Stimulated activated CD4-positive, alpha-beta T cell treated with anti-CD3 and anti-CD28 coated beads, Interleukin-12 subunit alpha, Interleukin-12 subunit beta, amount 100 ng/mL, for 4 hours (primary cell): ENCODE measurements at places on chromosomes 4 and X.
A peak's percentile ranks its signal among the peaks of the same experiment; 100 is the strongest.

- no peak for DNase-seq
These were observed 320.1 kb downstream of the BMPR1B start for GRCh38 chr4:95077864-95078263.

GRCh38 chrX:43552156-43552555 lies 103.9 kb upstream of the MAOA start:
- no peak for DNase-seq

- peak; percentile 50 for DNase-seq
These were observed 644.1 kb downstream of the MID1IP1 start for GRCh38 chrX:39445336-39445735.

GRCh38 chrX:6226596-6227452 lies 1.8 kb downstream of the NLGN4X start:
- DNase-seq, result no peak

DNA sequence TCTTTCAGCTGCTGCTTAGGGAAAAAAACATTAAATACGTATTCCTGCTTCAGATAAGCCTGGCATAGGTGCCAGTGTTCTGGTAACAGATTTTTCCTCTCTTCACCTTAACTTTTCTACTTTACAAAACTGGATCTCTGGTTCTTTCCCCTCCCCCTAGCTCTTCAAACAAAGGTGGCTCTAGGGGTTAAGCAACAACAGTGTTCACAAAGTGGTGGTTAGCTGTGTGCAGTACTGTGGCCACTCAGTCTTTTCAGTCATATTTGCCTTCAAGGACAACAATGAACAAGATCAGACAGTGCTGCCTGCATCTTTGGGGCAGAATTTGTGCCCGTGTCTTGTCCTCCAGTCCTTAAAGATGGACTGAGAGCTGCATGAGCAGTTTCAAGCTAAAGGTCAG lies 15.1 kb upstream of the RGN start:
- DNase-seq, result no peak

DNA sequence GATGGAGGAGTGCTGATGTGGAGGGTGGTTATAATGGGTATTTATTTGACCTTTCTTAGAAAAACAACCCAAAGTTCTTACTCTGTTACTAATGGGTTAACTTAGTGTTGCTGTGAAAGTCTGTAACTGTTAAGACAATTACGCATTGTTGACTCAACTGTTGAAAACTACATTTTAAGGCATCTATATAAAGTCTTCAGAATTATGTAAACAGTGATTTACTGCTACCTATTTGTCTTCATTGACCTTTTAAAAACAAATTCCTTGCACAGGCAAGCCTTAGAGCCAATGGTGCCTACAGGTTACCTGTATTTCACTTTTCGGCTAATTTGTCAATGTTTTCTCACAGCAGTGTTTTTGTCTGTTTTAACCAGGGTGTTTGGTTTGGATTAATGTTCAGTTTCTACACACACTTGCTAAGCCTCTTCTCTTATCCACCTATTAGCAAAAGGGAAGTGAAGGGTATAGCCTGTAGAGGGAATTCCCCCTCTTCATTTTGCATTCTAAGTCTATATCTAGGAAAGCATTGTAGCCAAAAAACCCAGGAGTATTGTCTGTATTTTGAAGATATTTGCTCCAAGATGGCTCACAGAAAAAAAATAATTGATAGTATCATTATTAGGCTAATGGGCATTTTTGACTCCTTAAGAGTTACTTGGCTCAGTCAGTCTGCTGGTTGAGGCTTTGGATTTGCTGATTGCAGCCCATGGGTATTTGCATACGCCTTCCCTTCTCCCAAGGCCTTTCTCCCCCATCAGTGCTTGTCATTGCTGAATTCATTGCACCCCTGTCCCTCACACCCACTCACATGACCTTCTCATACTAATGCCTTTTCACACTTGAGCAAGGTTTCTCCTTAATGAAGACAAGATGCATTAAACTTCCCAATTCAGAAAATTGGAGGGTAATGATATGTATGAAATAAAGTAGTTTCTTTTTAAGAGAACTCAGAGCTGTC lies 30.5 kb downstream of the AFF1 start:
- no peak for DNase-seq

- no peak for DNase-seq
These were observed 68.9 kb upstream of the MND1 start for GRCh38 chr4:153275380-153276276.

DNA sequence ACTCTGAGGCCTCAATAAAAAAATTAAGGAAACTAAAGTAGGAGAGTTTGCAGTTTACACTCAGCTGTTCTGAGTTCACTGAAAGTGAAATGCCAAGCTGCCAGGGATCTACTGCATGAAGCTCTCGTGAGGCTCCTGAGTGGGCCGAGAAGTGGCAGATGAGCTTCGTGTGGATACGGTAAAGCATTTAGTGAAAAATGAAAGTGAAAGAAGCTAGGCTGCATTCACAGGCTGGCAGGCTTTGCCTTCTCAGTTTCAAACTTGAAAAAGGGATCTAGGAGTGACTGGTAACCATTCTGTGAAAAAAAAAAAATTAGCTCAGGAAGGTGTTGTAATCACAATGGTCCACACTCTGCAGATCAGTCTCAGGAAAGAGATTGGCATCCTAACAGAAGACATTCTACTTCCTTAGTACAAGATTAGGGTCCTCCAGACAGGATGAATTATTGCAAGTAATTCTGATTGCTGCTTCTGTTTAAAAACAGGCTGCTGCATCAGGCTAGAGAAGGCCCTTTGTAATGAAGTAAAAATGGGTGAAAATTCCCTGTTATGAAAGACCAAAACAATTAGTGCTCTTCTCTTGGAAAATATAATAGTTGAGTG lies 679.9 kb downstream of the RPA4 start:
- DNase-seq, result peak; percentile 2

GRCh38 chr4:113759696-113760093 lies 1.8 kb downstream of the CAMK2D start:
- no peak for DNase-seq

- DNase-seq, result no peak
These were observed 1018.8 kb upstream of the HS3ST1 start for GRCh38 chr4:12447451-12447850.

GRCh38 chrX:131881194-131881593 lies 141.9 kb upstream of the STK26 start:
- DNase-seq, result no peak

GRCh38 chrX:36543499-36543898 lies 464.7 kb upstream of the FAM47C start:
- DNase-seq, result no peak

GRCh38 chrX:48814722-48815121 lies 11.6 kb upstream of the ERAS start:
- no peak for DNase-seq

DNA sequence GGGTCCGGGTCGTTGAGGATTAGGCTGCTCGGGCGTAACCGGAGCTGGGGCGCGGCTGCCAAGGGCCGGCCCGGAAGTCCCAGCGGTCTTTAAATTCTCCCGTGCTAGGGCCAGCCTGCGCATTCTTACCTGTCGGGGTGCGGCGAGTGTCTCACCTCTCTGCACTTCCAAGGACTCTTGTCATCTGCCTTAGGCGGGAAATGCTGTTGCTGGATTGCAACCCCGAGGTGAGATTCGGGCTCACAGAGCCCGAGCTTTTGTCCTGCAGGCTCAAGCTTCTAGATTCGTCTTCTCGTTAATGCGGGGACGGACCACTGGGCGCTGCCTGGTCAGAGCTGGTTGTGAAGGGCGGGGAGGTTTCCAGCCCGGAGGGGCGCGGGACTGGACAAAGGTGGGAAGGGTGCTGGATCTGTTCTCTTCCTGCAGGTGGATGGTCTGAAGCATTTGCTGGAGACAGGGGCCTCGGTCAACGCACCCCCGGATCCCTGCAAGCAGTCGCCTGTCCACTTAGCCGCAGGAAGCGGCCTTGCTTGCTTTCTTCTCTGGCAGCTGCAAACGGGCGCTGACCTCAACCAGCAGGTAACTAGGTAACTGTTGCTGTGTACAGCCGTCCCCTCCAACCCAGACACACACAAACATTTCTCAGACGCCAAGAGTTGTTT lies at the start of gene ANKRD37:
ANKRD37 (plus strand) TSS at position 118 of the 662 bp plus-strand sequence; CDS start at position 201, 83 bp downstream.
- peak; percentile 3 for DNase-seq

DNA sequence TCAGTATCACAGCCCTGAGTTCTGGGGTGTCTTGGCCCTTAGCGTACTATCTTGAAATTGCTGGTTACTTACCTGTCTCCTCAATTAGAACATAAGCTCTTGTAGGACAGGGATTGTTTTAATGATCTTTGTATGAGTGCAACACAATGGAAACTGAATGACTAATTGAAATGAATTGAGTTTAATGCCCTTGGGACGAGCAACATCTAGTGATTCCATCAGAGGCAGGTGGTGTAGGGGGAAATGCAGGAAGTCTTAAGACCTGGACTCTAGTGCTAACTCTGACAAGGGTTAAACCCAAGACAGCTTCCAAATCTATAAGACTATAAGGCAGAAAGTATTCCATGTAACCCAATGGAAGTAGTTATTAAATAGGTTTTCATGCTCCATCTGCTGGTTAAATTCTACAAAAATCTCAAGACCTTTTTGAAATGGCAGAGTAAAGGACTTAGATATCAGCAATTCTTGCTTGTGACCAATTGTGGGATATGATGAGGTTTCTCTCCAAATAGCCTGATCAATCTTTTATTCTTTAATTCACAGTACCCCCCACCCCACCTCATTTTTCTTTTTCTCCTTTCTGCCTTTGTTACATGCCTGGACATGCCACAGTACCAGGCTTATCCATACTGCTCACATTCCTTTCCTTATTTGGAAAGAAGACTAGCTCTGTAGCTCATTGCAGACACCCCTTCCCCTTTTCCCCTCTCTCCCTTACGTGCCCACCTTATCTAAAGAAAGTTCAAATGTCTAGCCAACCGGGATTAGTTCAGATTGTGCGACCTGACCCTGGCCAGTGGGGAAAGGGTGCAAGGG lies 340.8 kb downstream of the PAPSS1 start:
- DNase-seq, result no peak

GRCh38 chr4:145619639-145619996 lies 433 bp downstream of the MMAA start:
- peak; percentile 37 for DNase-seq

DNA sequence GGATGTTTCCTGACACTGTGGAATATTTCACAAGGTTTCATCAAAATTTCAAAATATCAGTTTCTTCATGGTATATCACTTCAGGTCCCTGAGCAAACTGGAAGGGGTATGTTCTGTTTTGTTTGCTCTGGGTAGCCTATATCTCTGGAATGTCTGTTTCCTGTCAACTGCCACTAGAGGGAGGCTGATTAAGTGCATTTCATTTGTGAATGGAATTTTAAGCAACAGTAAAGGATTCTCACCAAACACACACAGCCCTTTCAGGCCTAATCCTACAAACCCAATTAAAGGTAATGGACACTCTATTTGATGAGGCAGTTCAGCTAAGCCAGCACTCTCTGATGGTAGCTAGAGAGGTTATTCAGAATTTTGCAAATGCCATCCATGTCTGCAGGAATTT lies 307.1 kb downstream of the TEX13A start:
- no peak for DNase-seq

GRCh38 chr4:186669159-186669731 lies 54.4 kb downstream of the FAT1 start:
- DNase-seq, result no peak

- DNase-seq, result no peak
These were observed 326.8 kb downstream of the INPP4B start for GRCh38 chr4:142519342-142519741.

DNA sequence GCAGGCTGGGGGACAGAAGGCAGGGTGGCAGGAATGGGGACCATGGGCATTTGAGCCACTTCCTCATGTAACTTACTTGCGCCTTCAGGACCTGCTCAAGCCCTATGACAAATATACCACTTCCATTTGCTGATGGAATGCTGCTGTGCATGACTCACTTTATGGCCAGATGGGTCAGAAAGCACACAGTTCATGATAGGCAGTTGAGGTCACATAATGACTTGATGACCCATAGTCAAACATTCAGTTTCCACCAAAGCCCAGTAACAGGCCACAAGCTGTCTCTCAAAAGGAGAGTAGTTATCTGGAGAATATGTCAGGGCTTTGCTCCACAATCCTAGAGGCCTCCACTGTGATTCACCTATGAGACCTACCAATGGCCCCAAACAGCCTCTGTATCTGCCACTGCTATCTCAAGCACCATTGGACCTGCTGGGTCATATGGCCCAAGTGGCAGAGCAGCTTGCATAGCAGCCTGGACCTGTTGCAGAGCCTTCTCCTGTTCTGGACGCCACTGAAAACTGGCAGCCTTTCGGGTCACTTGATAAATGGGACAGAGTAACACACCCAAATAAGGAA lies 5.3 kb upstream of the PAPSS1 start:
- DNase-seq, result no peak

DNA sequence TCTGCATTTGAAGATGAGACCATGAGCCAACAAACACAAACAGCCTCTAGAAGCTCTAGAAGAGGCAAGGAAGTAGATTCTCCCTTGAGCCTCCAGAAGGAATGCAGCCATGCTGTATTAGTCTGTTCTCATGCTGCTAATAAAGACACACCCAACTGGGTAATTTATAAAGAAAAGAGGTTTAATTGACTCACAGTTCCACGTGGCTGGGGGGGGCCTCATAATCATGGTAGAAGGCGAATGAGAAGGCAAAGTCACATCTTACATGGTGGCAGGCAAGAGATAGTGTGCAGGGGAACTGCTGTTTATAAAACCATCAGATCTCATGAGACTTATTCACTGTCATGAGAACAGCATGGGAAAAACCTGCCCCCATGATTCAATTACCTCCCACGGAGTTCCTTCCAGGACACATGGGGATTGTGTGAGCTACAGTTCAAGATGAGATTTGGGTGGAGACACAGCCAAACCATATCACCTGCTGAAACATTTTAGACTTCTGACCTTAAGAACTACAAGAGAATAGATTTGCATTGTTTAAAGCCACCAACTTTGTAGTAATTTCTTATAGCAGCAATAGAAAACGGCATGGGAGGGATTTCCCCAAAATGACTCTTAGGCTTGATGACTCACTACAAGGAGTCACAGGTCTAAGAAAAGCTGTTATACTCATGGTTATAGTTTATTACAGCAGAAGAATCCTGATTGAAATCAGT lies 284.4 kb upstream of the SFRP2 start:
- DNase-seq, result no peak

DNA sequence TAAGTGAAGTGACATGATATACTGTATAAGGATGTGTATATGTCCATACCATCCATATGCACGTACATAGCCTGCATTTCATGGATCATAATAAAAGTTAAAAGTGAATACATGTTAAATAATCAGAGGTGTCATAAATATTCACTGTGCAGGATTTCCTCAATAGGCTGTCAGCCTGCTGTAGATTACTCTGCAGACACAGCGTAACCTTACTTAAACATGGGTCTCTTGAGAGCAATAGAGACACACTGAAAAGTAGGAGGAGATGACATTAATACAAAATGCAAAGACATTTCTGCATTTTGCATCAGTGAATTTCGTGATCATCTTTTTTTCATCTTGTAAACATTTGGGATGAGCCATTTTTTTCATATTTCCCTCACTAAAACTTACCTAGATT lies 955.2 kb upstream of the DIAPH2 start:
- DNase-seq, result no peak

- DNase-seq, result no peak
These were observed 242.5 kb upstream of the PRPS2 start for GRCh38 chrX:12548746-12549145.

GRCh38 chrX:110310000-110310790 lies 7.7 kb downstream of the AMMECR1 start:
- DNase-seq, result no peak

DNA sequence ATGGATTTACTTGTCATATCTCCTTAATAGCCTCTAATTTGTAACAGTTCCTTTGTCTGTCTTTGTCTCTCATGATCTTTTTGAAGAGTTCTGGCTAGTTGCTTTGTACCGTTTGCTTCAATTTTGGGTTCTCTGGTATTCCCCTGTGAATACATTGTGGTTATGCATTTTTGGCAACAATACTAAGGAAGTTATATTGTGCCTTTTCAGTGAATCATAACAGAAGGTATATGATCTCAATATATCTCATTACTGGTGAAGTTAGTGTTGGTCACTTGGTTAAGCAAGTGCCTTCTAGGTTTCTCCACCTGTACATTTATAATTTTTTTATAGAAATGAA lies 48.6 kb downstream of the DCLK2 start:
- no peak for DNase-seq
